ENCODE measurements at places on chromosomes 16 and 17.

- no peak for DNase-seq
These were observed 7.7 kb downstream of the MED9 start for GRCh38 chr17:17484451-17484899.

DNA sequence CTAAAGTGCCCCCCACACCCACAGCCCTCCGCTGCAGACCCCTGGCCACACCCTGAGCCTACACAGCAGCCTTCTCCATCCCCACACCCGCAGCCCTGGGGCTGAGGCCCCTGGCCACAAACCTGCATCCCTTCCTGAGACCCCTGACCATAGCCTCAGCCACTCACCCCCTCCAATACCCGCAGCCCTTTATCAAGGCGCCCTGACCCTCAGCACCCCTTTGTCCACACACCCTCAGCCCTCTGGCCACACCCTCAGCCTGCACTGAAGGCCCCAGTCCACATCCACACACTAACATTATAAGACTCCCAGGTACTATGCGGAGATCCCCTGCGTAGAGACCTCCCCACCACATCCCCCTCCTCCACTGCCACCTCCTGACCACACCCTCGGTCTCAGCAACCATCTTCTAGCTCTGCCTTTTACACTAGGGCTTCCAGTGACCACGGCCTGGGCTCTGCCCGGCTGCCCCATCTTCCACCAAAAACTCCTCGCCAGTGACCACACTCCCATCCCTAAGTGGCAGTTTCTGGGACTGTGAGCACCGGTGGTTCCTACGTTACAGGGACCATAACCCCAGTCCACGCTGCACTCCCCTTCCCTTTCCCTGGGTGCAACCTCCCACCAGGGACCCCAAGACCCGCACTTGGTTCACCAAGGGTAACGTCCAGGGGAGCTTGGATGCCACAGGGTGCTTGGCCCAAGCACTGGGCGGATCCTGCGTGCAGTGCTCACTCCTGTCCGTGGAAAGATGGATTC lies 818 bp downstream of the TPPP3 start:
- no peak for DNase-seq

DNA sequence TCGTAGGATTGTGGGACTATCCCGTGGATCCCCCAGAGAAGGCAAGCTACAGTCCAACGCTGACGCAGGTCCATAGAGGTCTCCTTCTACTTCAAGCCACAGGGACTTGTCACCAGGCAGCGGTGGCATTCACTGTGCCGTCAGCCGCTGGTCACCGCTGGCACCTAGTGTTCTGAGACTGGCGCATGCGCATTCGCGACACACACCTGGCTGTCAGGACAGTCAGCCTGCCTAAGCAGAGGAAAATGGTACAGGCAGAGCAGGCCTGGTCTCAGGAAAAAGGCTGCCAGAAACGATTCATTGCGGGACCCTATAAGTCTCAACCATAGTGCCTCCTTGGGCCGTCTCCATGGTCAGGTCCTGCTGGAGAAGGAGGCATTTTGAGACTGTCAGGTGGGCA lies 138.0 kb upstream of the WSB1 start:
- no peak for DNase-seq

DNA sequence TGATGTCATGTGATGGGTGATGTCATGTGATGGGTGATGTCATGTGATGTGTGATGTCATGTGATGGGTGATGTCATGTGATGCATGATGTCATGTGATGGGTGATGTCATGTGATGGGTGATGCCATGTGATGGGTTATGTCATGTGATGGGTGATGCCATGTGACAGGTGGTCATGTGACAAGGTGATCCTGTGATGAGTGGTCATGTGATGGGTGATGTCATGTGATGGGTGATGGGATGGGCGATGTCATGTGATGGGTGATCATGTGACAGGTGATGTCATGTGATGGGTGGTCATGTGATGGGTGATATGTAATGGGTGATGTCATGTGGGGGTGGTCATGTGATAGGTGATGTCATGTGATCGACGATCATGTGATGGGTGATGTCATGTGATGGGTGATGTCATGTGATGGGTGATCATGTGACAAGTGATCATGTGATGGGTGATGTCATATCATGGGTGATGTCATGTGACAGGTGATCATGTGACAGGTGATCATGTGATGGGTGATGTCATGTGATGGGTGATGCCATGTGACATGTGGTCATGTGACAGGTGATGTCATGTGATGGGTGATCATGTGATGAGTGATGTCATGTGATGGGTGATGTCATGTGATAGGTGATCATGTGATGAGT lies 17.2 kb downstream of the CD300LB start:
- DNase-seq = no peak

DNA sequence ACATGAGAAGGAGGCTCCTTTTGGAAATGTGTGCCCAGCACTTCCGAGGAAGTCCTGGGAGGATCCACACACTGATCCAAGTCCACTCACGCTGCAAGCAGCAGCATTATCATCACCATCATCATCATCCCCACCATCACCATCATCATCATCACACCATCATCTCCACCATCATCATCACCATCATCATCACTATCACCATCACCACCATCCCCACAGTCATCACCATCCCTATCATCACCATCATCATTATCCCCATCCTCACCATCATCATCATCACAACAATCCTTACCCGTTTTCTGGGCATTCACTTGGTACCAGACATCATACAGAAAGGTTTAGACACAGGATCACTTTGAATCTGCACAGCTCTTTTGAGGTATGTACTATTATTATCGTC lies 47.8 kb upstream of the ACSF3 start:
- no peak for DNase-seq
